ENCODE measurements at places on chromosomes 5 and 9.

DNA sequence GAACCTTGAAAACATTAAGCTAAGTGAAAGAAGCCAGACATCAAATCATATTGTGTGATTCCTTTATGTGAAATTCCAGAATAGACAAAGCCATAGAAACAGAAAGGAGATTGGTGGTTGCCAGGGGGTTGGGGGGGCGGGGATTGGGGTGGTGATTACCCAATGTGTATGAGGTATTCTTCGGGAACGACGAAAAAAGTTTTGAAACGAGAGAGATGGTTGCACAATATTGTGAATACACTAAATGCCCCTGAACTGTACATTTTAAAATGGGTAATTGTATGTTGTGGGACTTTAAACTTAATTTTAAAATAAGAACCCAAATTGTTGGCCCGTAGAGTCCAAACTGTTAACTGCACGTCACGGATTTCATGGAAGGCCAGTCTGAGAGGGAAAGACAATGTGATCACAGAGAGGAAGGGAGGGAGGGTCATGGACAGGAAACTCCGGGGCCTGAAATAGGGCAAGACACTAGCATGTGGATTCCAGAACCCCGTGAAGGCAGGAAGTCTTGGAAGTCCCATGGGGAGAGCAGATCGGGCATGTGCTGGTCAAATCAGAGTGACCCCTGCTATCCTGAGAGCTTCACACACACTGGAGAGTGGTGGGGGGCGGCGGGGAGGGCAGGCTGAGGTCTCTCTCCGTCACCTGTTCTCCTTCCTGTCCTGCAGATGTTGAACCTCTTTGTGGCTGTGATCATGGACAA lies 218.4 kb downstream of the CACNA1B start:
- DNase-seq: no peak

- DNase-seq: no peak
Observed at GRCh38 chr9:123421186-123421585, 65.2 kb downstream of the CRB2 start.

- peak; percentile 51 for DNase-seq
Observed at GRCh38 chr5:177300236-177300880, 3.2 kb downstream of the RAB24 start.

DNA sequence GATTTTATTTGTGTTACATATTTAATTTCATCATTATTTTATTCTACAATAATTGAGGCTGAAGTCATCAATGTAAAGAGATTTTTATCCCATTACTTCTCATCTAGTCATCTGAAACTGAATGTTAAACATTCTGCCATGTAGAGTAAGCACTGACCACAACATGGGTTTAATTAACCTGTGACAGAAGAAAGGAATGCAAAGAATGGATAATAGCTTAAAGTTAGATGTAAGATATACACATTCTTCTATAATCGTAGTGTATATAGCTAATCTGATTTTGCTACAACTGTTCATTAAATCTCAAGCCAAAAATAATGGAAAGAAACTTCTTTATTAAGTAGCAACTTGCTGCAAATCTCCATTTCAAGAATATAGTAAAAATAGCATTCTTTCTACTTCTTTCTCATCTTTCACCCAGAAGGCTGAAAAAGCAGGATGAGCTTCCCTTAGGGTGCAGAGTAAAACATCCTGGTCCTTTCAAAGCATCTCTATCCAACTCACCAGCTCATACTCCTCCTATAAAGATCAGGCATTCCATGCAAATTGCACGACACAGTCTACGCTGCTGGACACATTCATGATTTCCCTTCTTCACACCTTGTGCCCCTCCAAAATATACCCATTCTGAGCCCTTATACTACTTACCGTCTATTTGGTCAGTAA lies 115.2 kb downstream of the EFNA5 start:
- DNase-seq: no peak

GRCh38 chr5:139120521-139120920 lies 77.6 kb downstream of the SIL1 start:
- DNase-seq: no peak

- no peak for DNase-seq
Observed at GRCh38 chr5:96090215-96090614, 128.6 kb upstream of the ELL2 start.

GRCh38 chr9:91130796-91131318 lies 230.9 kb downstream of the AUH start:
- no peak for DNase-seq

GRCh38 chr5:98319299-98320011 lies 454.0 kb upstream of the RGMB start:
- no peak for DNase-seq

- DNase-seq: no peak
Observed at GRCh38 chr9:123912167-123912897, 17.6 kb downstream of the DENND1A start.

GRCh38 chr9:96163161-96163560 lies 138.8 kb downstream of the HSD17B3 start:
- no peak for DNase-seq

Data from hindlimb muscle (tissue), 1 donor.